Astrocyte of the spinal cord (primary cell): ENCODE measurements at places on chromosomes 5 and 9.
A peak's percentile ranks its signal among the peaks of the same experiment; 100 is the strongest.

DNA sequence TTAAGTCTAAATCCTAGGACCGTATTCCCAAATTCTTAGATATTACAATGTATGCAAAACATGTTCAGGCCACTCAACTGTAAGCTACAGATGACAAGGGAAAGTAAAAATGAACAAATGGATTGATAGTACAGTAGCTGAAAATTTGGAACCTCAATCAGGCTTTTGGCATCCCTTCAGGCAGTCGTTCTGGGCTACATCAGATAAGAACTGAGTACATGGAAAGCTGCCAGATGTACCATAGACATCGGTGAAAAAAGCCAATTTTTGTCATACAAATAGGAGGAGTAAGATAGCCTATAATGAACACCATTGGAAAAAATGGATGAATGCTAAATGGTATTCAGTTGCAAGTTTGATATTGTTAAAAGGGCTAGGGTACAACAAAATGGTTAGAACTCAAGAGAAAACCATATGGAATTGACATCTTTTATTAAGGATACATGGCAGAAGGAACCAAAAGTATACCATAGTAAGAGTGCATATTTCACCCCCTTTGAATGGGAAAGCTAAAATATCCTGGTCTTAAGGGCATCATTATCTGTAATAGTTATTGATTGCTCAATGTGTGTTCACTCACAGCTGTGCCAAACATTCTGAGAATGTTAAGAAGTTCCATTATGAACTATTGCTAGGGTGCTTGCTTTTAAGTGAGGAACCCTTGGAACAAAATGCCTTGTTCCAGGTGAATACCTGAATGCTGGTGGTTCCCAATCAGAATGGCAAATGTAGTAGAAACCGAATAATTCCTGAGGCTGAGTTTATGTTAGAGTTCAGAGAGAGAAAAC is 86.4 kb downstream of the NR3C1 start:
- no peak for DNase-seq

GRCh38 chr9:4170231-4170630 is 129.6 kb downstream of the GLIS3 start:
- DNase-seq = peak; percentile 44

DNA sequence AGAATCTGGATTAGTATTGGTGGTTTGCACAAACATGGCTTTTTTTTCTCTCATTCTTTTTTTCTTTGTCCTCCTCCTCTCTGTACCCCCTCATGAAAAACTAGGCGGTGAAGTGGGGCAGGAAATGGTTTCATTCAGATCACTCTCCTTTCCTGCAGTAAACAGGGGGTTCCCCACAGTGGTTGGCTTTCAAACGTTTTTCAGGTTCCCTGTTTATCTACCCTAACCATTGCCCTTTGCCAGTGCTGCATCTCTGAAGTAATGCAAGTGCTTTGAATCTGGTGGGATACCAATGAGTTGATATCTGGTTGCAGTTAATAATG is 29.8 kb downstream of the NR4A3 start:
- DNase-seq = no peak

GRCh38 chr5:40655138-40655537 is 24.6 kb upstream of the PTGER4 start:
- no peak for DNase-seq

DNA sequence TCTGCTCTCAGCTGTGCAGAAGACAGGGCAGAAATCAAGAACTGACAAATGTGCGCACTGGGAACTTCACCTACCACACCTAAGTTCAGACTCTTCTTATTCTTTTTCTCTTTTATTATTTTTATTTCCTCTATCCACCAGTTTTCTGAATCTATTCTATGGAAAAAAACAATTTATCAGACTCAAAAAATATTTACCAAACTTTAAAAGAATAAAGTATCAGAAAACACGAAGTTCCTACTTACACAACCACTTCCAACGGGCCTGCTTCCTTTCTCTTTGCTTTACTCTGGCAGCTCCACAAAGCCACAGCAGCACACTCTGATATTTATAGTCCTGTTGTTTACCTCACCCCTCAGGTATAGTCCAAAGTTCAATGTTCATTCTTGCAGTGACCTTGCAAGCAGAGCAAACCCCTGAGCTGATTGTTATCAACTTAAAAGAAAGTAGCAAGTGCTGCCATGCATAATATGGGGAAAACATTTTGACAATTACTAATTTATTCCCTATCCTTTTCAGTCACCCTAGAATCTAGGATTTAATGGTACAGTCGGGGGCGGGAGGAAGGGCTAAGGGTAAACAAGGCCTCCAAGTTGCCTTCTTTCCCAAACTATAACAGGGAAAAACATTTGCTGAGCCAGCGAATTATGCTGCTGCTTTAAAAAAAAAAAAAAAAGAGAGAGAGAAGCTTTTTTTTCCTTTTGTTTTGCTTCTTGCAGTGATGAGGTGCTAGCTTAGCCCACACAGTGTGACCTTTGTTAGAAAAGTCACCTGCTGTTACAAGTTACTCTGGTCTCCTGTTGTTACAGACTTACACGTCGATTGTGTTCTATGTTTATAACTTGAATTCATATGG is at the start of gene SELENOP:
TSS of gene SELENOP (minus strand) at position 302 of the 856 bp plus-strand sequence. CDS start 3,539 bp downstream, outside the sequence.
- peak; percentile 56 for DNase-seq

DNA sequence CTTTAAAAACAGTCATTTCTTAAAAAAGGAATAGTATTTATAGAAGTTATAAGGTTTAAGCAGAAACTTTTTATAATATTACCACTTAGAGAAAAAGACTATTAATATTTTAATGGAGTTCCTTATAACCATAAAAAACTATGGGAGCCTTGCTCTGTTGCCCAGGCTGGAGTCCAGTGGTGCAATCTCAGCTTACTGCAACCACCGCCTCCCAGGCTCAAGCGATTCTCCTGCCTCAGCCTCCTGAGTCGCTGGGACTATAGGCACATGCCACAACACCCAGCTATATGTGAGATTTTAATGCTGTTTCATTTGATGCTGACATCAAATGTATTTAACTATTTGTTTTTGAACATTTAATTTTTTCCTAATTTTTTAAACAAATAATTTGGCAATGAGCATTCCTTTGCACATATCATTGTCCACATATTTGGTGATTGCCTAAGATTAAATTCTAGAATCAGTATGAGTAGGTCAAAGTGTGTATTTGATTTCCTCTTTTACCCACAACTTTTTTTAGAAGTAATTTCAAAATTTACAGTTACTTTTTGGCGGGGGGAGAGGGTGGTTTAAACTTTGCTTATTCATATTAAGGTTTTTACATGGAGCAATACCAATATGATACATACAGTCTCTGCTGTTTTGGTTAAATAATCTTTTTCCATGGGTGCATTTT is 235.5 kb downstream of the ARHGEF28 start:
- DNase-seq = no peak

DNA sequence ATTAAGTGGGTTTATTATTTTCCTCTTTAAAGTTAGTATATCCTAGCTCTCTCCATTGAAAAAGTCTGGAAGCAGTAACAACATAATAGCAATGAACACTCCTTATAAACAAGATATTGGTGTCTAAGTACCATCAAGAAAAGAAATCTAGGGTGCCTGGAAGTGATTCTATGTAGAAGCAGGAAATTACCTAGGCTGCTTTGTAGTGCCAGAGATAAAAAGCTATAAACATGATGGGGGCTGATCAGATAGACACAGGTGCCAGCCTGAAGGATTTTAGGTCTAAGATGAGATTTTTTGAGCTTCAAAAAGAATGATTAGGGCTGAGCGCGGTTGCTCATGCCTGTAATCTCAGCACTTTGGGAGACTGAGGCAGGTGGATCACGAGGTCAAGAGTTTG is 1179.3 kb upstream of the CDH9 start:
- no peak for DNase-seq
